ENCODE measurements at places on chromosomes 6 and 20.

DNA sequence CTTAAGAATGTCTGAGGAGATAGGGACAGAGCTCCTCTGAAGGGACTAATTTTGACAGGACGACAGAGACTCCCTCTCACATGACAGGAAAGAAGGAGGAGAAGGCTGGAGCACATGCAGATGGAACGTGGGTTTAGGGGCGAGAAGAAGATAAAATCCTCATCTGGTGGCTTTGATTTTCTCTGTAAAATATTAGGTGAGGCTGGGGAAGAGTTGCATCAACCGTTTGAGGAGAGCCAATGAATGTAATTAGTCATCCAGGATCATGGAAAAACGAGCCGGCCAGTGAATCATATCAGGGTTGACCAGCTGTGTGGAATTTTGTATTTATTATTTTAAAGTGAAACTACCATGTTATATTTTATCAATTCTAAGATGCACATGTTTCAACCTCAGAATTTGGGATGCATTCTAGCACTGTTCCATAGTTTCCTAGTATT, 46.9 kb upstream of the ADGRF4 start:
- no peak for DNase-seq

- DNase-seq, result no peak
Observed at GRCh38 chr6:139894271-139894670, 519.8 kb upstream of the CITED2 start.

GRCh38 chr6:20893412-20893811, 359.2 kb downstream of the CDKAL1 start:
- no peak for DNase-seq

DNA sequence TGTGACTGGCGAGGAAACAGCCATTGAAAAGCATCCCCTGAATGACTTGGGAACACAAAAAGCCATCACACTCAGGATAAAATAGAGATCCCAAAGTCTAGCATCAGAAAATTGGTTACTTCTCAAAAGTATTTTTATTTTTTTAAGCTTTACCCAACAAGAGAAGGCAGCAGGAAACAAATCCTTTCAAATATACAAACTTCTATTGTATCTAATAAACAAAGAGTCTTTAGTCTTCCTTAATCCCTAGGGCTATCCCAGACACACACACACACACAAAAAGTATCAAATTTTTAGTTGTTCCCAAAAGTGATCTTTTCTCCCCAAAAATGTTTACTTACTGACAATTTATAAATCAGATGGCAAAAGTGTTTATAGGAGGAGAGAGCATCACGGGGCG, 33.2 kb upstream of the MARCKS start:
- no peak for DNase-seq

GRCh38 chr6:13398069-13398381, 69.7 kb upstream of the TBC1D7 start:
- DNase-seq, result no peak

GRCh38 chr6:112639391-112639831, 292.3 kb downstream of the RFPL4B start:
- DNase-seq, result no peak

Measured in activated CD4-positive, CD25-positive, alpha-beta regulatory T cell treated with anti-CD3 and anti-CD28 coated beads, Interleukin-2, amount 50 U/mL, for 16 hours (primary cell).